ENCODE measurements at places on chromosomes 6 and 20. TPM values are rescaled to one million over a fixed set of nuclear protein-coding genes. Genes with fewer than 3 reads are reported as not detected.

- DNase-seq, result no peak
Observed at GRCh38 chr6:77124604-77125003, 338.7 kb downstream of the HTR1B start.

The CYP24A1 gene
- not detected for total RNA-seq

DNA sequence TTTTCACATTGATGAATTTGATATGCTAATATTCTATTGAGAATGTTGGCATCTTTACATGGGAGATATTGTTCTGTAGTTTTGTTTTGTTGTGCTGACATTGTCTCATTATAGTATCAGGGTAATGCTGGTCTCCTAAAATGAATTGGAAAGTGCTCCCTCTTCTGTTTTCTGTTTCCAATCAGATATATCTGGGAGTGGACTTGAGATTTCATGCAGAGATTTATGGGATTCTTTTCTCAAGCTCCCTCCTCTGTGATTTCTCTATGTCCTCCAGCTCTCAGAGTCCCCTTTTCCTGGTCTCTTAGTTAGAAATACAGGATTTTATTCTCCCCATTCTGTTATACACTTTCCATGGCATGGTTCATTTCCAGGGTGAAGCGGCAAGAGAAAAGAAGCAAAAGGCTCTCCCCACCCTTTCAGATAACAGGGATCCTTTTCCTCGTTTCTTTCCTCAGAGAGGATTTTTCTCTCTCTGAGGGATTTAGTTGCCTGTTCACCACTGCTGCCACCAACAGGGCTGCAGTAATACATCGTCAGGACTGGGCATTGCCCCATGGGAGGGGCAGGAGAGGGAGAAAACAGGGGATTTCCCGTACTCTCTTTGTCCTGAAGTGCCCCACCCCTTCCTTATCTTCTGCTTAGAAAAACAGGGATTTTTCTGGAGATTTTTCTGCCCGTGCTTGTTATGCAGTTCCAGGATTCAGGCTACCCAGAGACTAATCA is 59.3 kb upstream of the STMND1 start:
- DNase-seq, result no peak

DNA sequence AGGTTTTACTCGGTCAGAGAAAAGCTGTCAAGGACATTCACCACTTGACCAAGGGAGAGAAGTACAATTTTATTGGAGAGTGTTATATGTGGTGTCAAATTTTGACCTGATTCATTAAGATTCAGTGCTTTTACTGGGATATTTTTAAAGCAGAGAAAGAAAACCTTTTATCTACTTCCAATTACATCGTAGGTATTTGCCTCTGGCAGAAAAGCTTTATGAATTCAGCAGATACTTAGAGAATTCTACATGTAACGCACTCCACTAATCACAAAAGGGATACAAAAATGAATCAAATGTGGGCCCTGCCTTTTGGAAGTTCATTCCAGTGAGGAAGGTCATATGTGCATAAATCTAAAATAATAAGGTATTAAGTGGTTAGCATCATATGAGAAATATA is 133.7 kb downstream of the STXBP5 start:
- DNase-seq, result no peak

The SH3BGRL2 gene
- total RNA-seq, result 30.1 TPM

All from uterus (tissue), 4 donors.